ENCODE measurements at places on chromosomes 13 and 19.

GRCh38 chr19:21751384-21751783 is 16.0 kb downstream of the ZNF100 start:
- no peak for DNase-seq

GRCh38 chr13:24618011-24618955 is 61.9 kb upstream of the ATP12A start:
- peak; percentile 29 for DNase-seq

- DNase-seq = no peak
These were observed 33.2 kb upstream of the MEDAG start for GRCh38 chr13:30872685-30873461.

- DNase-seq = no peak
These were observed 48.7 kb downstream of the LYL1 start for GRCh38 chr19:13053761-13054625.

GRCh38 chr13:47120282-47120681 is 223.4 kb upstream of the HTR2A start:
- no peak for DNase-seq

GRCh38 chr13:94309997-94310855 is 169.3 kb downstream of the DCT start:
- no peak for DNase-seq

DNA sequence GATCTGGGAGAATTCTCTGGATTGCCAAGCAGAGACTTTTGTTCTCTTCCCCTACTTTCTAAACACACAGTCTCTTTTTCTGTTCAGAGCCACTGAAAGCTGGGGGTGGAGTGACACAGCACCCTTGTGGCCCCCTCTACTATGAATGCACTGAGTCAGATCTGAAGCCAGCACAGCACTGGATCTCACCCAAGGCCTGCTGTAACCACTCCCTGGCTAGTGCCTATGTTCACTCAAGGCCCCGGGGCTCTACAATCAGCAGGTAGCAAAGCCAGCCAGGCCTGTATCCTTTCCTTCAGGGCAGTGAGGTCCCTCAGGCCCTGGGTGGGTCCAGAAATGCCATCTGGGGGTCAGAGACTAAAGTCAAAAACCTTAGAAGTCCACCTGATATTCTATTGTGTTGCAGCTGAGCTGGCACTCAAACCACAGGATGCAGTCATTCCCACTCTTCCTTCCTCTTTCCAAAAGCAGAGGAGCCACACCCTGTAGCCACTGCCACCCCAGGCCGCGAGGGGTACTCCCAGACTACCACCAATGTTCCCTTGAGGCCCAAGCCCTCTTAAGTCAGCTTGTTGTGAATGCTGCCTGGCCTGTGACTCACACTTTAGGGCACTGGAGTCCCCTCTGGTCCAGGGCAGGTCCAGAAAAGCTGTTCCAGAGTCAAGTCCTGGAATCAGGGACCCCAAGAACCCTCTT is 110.1 kb upstream of the RXFP2 start:
- no peak for DNase-seq

DNA sequence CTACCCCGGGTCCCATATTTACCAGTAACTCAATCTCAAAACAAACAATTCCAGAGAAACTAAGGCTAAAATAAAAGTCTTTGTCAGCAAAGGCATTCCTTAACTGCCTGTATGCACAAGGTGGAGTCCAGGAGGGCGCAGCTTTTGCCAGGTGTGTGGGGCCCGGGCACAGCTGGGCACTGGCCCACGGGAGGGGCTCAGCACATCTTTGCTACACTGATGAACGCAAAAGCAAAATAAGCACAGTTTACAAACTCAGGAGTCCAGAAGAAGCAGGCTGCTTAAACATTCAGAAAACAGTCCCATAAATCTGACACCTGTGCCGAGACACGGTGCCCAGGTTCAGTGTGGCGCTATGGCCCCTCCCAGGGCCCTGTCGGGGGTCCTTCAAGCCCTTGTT is 70.8 kb downstream of the SLC7A1 start:
- no peak for DNase-seq

DNA sequence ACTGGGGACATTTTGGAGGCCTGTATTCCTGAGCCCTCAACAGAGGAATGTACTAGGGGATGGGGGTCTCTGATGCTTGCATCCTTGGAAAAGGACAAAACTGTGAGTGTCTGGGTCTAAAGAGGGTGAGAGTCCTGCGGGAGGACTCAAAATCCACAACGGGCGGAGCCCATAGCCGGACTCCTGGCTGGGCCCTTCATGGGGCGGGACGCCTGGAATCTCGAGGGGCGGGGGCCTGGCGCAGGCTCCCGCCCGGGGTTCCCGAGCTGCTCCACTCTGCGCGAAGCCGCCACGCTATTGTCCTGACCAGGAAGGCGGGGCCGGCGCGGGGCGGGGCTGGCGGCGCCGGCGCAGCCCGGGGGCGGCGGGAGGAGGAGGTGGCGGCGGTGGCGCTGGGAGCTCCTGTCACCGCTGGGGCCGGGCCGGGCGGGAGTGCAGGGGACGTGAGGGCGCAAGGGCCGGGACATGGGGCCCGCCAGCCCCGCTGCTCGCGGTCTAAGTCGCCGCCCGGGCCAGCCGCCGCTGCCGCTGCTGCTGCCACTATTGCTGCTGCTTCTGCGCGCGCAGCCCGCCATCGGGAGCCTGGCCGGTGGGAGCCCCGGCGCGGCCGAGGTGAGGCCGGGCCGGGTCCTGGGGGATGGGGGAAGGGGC is at the start of gene APLP1:
APLP1 (plus strand) TSS at position 403 of the 651 bp plus-strand sequence; CDS start at position 466, 63 bp downstream.
- peak; percentile 79 for DNase-seq

- DNase-seq = no peak
These were observed 1.1 kb upstream of the CBLC start for GRCh38 chr19:44776402-44777096.

GRCh38 chr13:95568131-95568530 is 15.6 kb downstream of the CLDN10 start:
- DNase-seq = no peak

DNA sequence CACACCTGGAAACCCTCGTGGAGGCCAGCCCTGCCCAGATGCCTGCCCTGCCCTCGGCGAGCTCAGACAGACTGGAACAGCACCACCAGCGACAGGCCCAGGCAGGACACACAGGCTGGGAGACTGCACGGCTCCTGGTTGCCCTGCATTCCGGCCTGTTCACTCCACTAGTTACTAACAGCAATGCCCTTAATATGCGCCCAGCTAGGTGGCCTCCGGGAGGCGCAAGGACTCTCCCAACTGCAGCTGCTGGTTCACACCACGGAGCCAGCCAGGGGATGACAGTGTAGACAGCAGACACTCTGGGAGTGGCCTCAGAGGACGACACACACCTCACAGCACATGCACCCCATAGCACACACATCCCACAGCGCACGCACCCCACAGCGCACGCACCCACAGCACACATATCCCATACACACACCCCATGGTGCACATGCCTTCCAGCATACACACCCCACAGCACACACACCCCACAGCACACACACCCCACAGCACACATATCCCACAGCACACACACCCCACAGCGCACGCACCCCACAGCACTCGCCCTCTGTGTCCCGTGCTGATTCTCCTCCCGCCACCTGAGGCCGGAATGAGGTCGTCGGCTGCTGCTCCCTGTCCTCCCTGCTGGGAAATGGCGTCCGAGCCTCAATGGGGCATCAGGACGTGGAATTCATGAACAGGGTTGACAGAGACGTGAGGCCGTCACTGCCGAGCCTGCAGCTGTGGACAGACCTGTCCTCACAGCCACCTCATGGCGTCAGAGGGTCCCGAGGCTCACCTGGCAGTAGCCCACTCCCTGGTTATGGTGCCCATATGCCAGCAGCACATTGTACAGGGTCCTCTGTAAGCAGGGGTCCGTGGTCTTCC is 13.6 kb downstream of the GRTP1 start:
- DNase-seq = no peak

DNA sequence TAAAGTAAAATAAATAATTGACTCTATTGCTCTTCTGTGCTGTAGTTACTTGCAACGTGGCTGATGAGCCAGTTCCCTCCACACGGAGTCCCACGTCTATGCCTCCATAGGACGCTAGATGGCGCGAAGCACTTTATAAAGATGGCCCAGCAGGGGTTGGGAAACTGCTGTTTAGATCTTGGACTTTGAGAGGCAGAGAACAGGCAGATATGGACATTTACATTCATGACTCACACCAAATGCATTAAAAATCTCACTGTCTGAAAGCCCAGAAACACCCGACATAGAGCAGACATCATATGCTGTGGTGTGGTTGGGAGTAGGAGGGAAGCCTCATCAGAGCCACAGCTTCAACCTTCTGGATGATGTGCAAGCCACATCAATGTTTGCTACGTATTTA is 643.1 kb upstream of the ARGLU1 start:
- DNase-seq = peak; percentile 44

- peak; percentile 62 for DNase-seq
These were observed 51.3 kb upstream of the LSM14A start for GRCh38 chr19:34120846-34121639.

DNA sequence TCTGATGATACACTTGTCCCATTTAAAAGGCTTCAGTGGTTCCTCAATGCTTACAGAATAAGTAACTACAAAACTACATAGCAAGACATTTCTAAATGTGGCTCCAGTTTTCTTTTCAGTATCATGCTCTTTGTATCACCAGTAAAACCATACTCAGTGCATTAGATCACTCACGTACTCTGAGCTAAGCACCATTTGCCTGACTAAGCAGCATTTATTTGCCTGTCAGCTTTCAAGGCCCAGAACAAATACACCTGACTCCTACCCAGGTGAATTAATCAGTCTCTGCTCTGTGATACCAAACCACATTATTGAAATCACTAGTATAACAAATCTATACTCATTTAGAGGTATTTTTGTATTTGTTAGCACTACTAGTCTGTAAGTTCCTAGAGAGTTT is 47.4 kb upstream of the PCDH20 start:
- DNase-seq = no peak

GRCh38 chr13:113806526-113806925 is 47.5 kb downstream of the TMEM255B start:
- DNase-seq = no peak

- DNase-seq = no peak
These were observed 662 bp downstream of the CBARP start for GRCh38 chr19:1237027-1237659.

DNA sequence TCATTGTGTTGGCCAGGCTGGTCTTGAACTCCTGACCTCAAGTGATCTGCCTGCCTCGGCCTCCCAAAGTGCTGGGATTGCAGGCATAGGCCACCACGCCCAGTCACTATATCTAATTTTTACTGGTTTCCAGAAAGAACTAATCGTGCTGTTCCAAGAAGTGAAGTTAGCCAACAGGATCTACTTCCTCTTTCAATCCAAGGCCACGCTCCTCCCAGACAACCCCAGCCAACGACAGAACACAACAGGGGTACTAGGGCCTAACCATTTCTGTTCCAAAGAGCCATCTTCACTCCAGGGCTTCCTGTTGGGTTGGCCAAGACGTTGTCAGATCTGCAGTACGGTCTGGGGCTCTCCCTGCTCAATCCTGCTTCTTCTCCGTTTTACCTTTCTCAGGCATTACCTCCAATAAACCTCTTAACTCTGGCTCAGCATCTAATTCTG is 7.0 kb upstream of the LSM14A start:
- no peak for DNase-seq

DNA sequence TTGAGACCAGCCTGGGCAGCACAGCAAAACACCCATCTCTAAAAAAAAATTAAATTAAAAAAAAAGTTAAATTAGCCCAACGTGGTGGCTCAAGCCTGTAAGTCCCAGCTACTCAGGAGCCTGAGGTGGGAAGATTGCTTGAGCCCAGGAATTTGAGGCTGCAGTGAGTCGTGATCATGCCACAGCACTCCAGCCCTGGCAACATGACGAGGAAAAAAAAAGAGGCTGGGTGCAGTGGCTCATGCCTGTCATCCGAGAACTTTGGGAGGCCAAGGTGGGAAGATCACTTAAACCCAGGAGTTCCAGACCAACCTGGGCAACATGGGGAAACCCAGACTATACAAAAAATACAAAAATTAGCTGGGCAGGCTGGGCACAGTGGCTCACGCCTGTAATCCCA is 2.2 kb upstream of the TMEM161A start:
- DNase-seq = no peak

DNA sequence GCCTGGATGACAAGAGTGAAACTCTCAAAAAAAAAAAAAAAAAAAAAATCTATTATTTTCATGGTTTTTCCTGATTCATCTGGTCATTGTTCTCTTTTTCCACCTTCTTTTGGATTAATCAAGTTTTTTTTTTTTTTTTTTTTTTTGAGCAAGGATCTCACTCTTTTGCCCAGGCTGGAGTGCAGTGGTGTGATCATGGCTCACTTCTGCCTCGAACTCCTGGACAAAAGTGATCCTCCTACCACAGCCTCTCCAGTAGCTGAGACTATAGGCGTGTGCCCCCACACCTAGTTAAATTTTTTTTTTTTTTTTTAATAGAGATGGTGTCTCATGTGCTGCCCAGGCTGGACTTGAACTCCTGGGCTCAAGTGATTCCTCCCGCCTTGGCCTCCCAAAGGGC is 27.7 kb downstream of the BLOC1S3 start:
- no peak for DNase-seq

GRCh38 chr13:22063416-22064124 is 392.7 kb downstream of the FGF9 start:
- no peak for DNase-seq

DNA sequence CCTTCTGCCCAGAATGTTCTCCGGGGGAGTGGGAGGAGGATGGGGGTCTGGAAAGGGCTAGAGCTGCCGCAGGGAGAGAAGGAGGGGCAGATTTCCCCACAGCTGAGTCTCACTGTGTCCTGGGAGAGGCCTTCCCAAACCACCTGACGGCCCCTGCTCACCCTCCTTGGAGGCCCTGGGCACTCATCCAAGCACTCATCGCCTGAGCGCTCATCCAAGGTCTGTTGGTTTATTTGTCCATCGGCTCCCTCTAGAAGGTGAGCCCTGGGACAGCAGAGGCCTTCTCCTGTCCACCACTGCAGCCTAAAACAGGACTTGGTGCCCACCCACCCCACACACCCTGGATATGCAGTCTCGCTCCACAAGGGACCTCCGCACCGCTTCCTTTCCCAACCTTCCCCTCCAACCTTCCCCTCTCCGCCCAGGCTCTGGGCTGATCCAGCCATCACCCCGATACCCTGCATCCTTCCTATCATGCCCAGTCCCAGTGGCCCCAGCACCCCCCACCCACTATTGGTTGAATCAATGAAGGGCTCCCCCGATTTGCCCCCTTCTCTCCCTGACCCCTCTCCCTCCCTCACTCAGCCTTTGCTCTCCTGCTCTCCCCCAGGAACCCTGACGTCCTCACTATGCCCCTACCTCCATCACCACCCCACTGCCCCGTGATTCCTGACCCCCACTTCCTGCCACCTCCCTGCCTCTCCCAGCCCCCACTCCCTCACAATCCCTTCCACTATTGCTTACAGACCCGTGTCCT is 1.7 kb downstream of the UBXN6 start:
- DNase-seq = no peak

GRCh38 chr19:288911-289310 is 2.3 kb downstream of the PLPP2 start:
- no peak for DNase-seq

- DNase-seq = no peak
These were observed 129.1 kb downstream of the UQCRFS1 start for GRCh38 chr19:29083863-29084262.

All from activated naive CD4-positive, alpha-beta T cell treated with anti-CD3 and anti-CD28 coated beads, Interleukin-2, amount 50 U/mL, for 16 hours (primary cell).